ENCODE measurements at places on chromosomes 16 and 17.

GRCh38 chr16:22763437-22764080, 50.4 kb upstream of the HS3ST2 start:
- DNase-seq: peak; percentile 24

DNA sequence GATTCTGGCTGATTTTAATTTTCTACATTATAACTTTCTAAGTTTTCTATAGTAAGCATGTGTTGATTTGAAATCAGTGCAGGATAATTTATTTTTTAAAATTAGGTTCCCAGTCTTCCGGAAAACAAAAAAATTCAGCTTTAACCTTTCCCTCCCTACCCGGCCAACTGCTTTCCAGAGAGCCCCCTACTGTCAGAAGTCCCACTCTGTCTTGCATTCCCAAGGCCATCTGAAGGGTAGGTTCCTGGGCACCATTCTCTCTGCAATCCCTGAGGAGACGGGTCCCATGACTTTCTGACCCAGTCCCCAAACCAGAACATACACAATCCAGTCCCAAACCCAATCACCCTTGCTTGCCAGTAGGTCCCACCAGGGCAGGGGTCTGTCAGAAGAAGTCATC, 200.3 kb downstream of the CYLD start:
- DNase-seq: no peak

DNA sequence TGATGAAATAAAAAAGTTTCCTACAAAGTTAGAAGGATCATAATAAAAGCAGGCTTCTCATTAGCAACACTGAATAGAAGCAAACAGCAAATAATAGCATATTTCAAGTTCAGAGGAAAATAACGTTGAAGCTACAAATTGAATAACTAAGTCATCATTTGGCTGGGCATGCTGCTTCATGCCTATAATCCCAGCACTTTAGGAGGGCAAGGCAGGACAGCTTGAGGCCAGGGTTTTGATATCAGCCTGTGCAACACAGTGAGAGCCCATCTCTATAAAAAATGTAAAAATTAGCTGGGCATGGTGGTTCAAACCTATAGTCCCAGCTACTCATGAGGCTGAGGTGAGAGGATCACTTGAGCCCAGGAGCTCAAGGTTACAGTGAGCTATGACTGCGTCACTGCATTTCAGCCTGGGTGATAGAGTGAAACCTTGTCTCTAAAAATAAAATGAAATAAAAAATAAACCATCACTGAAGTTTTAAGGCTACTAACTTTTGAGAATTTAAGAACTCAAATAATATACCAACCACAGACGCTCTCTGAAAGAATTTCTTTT, 25.5 kb downstream of the NCOR1 start:
- peak; percentile 70 for DNase-seq

DNA sequence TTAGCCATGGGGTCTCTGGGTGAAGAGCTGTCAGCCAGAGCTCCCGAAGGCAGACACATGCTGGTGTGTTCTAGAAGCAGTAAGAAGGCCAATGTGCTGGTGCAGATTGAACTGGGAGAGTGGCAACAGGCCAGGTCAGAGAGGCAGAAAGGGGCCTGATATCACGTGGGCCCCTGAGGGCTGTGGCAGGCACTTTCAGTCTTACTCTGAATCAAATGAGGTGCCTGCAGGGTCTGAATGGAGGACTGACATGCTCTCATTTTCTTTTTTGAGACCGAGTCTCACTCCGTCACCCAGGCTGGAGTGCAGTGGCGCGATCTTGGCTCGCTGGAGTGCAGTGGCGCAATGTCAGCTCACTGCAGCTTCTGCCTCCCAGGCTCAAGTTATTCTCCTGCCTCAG, 293.8 kb downstream of the ABCC12 start:
- no peak for DNase-seq

DNA sequence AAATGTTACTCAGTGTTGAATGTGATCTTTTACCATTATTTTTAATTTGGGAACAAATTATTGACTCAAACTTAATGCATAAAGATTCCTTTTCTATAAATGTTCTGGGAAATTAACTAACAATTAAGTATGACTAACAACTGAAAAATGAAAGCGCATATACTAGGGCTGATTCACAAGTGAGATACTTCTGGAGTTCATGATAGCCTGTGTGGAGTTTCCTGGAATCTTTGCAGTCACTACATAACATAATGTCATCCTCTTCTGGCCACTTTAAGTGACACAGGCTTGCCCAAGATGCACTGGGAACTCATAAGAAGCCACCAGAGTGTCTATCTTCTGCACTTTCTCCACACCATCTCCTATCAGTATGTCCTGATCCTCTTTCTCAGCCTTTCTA, 450.3 kb upstream of the CDH11 start:
- peak; percentile 82 for DNase-seq

DNA sequence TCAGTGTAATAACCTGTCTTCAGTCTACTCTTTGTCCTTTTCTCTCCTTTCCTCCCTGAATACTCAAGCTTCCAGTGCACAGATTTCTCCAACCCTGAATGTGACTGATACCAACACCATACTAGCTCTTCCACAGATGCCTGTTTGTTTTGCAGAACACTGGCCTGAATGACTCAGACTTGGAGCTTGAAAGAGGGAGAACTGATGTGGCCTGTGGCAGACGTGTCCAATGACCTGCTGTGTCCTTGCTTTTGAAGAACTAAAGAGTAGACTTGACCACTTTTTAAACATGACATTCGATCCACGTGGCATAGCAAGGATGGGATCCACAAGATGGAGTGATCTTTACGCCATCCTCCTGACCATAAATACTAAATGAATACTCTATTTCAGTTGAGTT, 361.0 kb downstream of the WWOX start:
- peak; percentile 1 for DNase-seq

- no peak for DNase-seq
Observed at GRCh38 chr16:57648125-57648524, 19.7 kb downstream of the ADGRG1 start.

- peak; percentile 33 for DNase-seq
Observed at GRCh38 chr16:84214451-84215066, 23.6 kb downstream of the ADAD2 start.

DNA sequence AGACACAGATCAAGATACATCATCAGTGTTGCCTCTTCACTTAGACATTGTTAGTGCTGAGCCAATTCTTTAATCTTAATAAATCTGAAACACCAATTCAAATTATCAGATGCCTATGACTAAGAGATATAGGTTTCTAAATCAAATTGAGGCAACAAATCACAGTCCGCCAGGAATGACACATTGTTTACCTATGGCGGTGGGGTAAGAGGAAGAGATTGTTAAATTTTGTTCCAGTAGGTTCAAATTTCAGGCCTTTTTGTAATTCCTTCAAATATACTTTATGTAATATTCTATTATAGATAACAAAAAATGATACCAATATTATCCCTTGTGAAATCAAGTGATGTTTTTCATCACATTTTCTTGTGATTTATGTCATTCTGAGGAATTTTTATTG, 145.9 kb downstream of the CDH8 start:
- DNase-seq: peak; percentile 50

DNA sequence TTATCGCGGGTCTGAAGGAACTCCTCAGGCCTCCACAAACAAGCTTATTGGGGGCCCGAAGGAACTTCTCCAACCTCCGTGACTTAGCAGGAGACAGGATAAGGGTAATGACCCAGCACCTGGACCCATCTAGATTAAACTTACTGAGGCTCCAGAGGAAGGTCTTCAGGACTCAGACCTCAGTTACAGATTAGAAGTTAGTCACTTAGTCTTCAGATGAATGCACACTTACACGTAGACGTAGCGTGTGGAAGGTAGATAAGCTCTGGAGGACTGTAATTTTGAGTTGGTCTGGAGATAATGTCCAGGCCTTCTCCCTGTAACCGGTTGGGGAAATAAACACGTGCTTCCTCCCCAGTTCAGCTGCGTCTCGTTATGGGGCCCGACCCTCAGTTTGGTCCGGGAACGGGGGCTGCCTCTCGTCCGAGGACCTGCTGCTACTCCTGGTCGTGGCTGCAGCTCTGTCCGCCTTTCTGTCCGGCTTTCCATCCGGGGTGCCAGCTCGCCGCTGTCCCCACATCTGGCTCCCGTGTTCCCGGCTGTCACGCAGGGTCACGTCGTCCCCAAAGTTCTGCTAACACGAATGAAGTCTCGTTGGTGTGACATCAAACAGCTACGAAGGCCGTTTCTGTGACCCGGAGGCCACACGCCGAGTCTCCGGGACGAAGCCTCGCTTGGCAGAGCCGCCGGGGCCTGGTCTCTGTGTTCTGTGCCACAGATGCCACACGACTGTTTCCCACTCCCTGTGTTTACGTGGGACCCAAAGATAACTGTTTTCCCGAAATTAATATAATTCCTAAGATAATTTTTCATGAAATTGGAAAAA, 11.8 kb upstream of the SECTM1 start:
- DNase-seq: no peak

DNA sequence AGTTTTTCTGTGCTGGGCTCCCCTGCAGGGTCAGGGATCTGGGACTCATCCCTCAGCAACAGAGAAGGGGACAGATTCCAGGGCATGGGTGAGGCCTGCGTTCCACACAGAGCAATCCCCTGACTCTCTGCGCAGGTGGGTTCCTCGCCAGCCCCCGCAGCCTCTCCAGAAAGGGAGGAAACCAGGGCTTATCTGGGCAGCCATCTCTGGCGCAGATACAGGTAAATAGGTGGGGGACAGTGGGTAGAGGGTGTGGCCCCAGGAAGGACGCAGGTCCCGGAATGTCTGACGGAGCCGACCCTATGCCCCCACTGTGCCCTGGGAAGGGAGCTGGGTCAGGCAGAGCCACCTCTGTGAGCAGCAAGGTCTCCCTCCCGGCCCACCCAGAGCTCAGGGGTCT, 23.2 kb downstream of the PIEZO1 start:
- DNase-seq: no peak

DNA sequence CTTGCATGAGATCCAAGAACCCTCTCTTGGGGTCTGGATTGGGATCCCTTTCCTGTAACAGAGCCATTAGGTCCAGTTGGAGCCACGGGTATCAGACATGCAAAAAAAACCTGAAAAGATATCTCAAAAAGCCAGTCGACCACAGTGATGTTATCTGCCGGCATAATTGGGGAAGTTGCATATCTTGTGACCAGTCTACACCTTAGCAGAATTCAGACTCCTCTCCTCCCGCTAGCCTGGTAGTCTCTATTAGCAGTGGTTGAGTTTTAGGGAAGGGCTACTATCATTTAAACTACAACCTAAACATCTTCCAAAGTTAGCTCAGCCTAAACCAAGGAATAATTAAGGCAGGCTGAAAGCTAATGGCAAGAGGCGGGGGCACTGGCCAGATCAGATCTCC, 16.2 kb upstream of the PSMD7 start:
- DNase-seq: no peak

DNA sequence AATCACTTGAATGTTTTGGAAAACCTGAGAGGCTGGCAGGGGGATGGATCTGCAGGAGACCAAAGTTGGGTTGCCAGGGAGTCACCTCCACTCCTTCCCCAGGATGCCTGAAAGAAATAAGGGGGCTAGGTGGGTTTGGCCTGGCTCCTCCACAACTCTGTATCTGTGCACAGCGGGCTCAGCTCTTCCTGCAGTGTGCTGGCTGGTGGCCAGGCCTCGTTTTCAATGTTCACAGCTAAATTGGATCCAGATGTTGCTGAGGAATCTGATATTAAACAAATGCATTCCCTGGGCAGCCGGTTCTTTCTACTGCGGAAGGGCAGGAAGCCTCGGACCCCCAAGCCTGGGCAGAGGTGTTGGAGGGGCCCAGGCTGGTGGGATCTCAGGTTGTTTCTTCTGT, 106.2 kb downstream of the N4BP1 start:
- DNase-seq: no peak

GRCh38 chr16:80463326-80463725, 77.5 kb upstream of the DYNLRB2 start:
- no peak for DNase-seq

GRCh38 chr17:82201498-82201910, 11.1 kb downstream of the CCDC57 start:
- no peak for DNase-seq

DNA sequence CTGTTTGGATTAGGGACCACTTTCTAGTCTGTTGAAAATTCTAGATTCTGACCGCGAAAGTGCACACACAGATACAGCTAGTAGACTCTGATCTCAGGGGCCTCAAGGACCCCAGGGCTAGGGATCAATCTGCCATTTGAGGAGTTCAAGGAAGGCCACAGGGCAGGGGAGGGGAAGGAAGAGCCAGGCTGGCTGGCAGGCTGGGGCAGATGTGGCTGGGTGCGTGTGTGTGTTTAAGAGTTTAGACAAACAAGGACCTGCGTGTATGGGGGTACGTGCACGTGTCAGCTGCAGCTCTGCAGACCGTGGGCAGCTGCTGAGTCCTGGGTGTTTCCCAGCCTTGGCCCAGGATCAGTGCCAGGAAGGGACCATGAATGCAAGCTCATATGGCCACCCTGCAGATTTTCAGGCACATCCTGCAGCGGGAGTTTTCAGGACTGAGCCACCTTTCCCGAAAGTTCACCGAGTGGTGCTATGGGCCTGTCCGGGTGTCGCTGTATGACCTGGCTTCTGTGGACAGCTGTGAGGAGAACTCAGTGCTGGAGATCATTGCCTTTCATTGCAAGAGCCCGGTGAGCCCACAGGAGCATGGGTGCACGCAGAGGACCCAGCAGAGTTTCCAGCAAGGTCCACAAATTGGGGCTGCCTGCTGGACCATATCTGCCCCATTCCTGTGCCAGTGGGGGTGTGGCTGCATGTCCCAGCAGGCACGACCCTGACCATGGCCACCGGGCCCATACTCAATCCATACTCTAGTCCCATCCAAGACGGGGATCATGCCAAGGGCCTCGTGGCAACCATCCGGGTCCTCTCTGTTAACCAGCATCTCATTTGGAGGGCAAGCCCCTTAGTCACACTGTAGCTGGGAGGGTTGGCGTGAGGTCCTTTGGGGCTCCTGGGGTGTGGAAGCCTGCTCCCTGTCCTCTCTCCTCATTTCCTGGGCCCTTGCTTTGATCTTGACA, 10.6 kb downstream of the TRPV2 start:
- no peak for DNase-seq

DNA sequence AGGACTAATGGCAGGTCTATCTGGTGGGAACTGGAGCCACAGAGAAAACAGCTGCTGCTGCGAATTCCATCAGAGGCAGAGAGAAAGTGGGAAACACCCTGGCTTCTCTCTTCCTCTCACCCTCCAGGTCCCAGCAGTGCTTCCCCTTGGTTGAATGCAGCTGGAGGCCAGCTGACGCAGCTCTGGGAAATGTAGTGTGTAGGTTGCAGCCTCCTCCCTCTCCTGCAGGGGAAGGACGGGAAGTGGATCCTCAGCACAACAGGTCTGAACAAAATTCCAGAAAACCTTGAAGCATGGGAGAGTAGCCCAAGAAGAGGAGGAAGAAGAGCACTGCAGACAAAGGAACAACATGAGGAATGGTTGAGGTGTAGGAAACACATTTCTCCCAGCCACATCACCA, 67.8 kb upstream of the MMP2 start:
- DNase-seq: peak; percentile 28

DNA sequence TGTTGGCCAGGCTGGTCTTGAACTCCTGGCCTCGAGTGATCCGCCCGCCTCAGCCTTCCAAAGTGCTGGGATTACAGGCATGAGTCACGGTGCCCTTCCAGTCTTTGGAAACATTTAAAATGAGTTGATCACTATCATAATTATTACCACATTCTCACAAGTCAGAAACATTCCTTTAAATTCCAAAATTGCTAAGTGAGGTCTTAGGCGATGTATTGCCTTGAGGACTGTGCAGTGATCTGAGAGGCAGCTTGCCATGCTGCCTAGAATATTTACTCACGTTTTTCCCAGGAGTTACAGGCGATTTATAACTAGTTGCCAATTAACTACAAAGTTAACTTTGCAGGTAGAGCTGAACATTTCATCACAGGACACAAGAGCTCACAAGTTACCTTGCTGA, 5.7 kb upstream of the ATXN1L start:
- no peak for DNase-seq
